Kidney tubule cell (primary cell): ENCODE measurements at places on chromosomes 7 and 10.

- DNase-seq = peak; percentile 36
These were observed 233.7 kb downstream of the PTPRN2 start for GRCh38 chr7:158353606-158354570.

DNA sequence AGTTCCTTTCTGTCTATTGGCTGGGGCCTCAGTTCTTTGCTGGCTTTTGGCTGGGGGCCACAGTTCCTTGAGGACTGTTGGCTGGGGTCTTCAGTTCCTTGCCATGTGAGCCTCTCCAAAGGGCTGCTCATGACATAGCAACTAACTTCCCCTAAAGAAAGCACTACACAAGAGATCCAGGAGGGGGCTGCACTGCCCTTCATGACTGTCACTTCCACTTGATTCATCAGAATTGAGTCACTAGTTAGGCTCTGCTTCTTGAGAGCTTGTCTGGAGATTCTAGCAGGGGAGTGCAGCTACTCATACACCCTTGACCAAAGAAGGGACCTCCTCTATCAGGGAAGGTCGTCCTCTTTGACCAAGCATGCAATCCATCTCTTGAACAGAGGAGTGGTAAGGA is 38.0 kb upstream of the MKX start:
- peak; percentile 82 for DNase-seq

DNA sequence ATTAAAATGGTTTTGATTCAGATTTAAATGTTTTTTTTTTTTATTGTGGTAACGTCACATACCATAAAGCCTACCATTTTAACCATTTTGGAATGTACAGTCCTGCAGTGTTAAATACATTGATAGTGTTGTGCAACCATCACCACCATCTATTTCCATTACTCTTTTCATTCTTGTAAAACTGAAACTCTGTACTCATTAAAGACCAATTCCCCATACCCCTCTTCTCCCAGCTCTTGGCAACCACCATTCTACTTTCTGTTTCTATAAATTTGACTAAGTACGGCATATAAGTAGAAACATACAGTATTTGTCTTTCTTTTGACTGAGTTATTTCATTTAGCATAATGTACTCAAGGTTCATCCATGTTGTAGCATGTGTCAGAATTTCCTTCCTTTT is 96.2 kb downstream of the EXOC4 start:
- no peak for DNase-seq

- no peak for DNase-seq
These were observed 84.5 kb upstream of the CSTF2T start for GRCh38 chr10:51783941-51784340.

GRCh38 chr7:815284-816216 is 16.7 kb upstream of the SUN1 start:
- peak; percentile 42 for DNase-seq

- DNase-seq = no peak
These were observed 259.1 kb upstream of the KLF6 start for GRCh38 chr10:4043897-4044665.

DNA sequence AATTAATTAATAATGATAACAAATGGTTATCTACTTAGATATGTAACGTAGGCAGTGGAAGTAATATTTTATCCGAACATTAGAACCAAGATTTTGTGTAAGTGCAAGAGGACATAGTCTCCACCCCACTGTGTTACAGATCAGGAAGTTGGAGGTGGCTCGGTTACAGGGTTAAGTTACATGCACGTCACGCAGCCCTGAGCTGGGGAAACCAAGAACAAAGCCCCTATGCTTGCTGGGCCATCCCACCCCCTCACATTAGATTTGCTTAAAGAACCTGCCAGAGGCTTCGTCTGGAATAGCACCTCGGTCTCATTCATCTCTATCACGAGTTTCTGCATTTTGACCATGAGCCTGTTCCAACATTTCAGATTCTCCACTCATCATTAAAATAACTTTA is 214.1 kb downstream of the ADARB2 start:
- DNase-seq = no peak

- DNase-seq = no peak
These were observed 374.8 kb downstream of the SEMA3D start for GRCh38 chr7:84812021-84812420.

- DNase-seq = no peak
These were observed 171.8 kb downstream of the NEURL1 start for GRCh38 chr10:103665162-103665889.

GRCh38 chr10:100184840-100185239 is 989 bp downstream of the ERLIN1 start:
- peak; percentile 17 for DNase-seq

DNA sequence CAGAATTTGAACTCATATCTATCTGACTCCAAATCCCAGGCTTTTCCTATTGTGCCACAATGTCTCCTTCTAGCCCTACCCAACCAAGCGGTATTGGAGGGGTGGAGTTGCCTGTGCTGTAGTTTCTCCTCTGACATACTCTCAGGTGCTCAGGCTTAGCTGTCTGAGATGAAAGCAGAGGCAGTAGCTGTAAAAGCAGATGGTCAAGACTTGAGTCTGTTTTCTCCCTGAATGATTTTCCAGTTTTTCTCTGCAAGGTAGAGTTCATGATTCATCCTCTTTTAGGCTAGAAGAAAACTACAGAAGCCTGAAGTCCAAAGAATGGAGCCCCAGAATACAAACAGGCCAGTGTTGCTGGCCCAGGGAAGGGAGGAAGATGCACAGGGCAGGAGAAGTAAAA is 130.0 kb downstream of the PDE1C start:
- peak; percentile 65 for DNase-seq
